Bone marrow (tissue), 2 donors: ENCODE measurements at places on chromosomes 13 and 19.
A peak's percentile ranks its signal among the peaks of the same experiment; 100 is the strongest.

DNA sequence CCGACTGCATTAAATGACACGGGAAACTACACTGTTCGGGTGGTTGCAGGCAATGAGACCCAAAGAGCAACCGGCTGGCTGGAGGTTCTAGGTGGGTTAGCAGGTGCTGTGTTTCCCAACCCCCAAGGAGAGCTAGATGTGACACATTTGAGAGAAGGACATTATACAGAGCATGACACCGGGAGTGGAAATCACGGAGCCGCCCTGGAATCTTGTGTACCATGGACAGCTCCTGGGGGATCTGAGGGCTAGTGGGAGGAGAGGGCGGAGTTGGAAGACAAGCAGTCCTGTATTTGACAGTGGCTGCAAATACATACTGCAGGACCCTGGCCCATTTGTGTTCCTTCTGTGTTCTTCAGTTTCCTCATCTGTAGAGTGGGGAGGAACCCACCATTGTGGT is 2.3 kb downstream of the CEACAM18 start:
- no peak for DNase-seq

DNA sequence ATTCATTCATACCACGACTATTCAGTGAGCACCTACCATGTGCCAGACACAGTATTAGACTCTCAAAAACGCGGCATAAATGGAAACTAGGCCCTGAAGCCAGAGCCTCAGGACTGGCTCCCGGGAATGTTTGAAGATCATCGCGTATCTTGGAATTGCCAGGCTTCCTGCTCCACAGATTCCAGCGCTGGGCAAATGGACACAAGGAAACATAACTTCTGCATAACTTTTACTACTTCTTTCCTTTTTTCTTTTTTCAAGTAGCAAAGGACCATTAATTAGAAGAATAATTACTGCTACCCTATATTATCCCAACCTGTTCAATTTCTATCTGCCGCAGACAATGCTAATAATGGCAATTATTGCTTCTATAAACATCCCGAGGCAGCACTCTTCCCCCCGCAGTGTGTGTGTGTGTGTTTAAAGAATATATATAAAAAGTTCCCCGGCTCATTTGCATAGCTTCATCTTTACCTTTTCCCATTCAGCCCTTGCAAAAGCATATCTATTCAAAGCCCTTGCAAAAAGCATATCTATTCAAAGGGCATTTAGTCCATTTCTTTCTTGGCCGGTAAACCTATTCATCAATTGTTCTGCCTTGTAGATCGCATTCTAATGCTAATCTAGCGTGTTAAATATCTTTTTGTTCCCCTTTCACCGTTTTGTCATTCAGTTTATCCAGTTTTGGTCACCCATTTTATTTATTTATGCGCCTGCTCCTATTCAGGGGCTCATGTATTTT is 6.1 kb downstream of the SOX21 start:
- DNase-seq = no peak

DNA sequence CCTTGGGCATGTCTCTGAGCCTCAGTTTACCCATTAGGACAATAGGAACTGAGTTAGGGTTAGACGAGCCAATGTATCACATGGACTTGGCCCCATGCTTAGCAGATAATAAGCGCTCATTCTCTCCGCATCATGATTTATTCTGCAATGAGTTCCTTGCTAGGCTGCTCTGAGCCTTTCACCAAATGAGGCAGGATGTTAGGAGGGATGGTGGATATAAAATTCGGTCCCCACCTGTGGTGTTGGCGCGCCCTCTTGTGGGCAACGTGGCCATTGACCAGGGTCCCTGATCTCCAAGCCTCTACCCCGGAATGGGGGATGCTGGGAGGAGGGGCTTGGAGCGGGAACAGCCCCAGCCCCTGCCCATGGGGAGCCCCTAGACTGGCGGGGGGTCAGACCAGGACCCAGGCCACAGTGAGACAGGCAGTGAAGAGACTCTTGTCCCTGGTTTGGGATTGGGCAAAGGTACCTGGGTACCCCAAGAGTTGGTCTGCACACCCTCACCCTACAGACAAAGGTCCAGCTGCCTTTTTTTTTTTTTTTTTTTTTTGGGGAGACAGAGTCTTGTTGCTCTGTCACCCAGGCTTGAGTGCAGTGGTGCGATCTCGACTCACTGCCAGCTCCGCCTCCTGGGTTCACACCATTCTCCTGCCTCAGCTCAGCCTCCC is 43.9 kb downstream of the CERS4 start:
- DNase-seq = peak; percentile 57

DNA sequence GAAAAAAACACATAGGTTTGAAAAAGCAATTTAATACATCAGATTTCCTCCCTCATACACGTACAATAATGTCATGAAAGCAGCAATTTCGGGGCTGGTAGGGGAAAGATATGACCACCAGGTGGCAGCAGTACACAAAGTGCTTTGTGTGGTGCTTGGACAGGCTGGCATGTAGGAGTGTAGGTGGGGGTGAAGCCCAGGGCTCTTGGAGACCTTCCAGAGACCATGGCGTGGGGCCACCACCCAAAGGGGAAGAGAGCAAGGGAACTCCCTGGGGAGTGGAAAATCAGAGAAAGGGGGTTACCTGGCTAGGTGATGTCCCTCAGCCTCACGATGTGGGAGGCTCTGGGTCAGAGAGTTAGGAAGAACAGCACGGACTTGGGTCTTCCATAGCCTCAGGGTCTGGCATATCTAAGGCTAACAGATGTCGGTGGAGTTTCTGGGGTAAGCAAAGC is 11.8 kb upstream of the CCNA1 start:
- peak; percentile 74 for DNase-seq

GRCh38 chr19:13866463-13867046 is 10.4 kb upstream of the NANOS3 start:
- DNase-seq = no peak

- DNase-seq = no peak
Observed at GRCh38 chr19:39738814-39739213, 985 bp upstream of the CLC start.

DNA sequence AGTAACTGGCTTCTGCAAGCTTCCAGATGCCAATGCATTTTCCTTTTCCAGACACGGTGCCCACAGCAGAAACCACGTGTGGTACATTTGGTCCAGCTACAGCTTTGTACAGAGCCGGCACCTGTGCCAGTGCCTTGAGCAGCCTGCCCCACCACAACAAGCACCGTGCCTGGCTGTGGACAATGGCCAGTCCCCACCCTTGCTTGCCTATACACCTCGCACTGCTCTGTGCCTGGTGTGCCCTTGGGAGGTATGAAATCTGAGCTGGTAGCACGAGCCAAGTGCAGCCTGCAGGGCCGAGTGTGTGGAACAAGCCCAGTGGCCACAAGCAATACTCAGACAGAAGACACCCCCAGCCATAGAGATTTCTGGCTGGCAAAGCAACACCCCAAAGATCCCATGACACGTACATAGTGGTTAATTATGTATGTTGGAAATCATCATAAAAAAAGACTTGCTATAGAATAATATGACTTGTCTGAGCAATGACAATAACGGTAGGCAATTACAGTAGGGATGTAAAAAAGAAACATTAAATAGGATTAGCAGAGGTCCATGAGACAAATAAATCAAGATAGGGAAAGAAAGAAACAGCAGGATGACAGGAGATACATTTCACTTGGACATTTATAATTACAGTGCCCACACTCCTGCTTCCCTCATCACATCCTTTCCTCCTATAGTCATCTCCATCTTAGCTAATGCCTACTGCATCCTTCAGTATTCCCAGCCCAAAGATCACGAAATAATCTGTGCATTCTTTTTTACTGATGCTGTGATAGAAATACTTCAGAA is 1399.5 kb downstream of the PCDH9 start:
- DNase-seq = no peak

DNA sequence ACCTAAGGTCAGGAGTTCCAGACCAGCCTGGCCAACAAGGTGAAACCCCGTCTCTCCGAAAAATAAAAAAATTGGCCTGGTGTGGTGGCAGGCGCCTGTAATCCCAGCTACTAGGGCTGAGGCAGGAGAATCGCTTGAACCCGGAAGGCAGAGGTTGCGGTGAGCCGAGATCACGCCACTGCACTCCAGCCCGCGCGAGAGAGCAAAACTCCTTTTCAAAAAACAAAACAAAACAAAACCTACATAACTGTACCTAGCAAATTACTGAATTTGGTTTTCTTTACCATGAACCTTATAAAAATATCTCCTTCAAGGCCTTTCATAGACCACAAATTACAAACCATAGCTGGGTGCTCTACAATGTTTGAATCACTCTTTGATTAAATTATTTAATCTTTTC is 760 bp downstream of the ZNF91 start:
- no peak for DNase-seq

DNA sequence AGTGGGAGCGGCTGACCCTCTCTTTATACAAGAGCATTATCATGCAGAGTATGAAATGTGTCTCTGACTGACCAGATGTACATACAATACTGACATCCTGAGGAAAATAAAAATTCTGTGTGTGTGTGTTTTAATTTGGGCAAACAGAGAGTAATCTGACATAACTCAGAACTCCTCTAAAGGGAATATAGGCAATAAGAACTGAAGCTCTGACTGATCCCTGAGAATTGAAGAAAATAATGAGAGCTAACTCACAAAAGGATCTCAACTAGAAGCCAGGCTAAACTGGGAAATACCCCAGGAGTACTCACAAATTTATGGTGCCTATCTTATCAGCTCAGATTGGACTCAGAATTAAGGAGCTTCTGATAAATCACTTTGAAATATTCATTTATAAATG is 539.9 kb downstream of the OLFM4 start:
- DNase-seq = no peak

DNA sequence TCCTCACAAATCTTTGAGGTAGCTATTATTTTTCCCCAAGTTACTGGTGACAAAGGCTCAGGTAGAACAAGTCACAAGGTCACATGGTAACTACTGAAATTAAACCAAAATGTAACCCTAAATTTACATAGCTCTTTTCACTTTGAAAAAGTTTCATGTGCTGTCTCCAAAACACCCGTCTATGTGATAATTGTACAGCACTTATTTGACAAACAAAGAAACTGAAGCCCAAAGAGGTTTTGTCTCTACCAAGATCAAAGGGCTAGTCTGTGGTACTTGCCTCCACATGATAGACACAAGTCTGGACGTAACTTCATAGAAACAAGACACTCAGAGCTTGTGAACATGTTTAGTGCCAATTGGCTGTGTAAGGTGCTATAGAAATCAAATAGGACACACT is 108.3 kb downstream of the SACS start:
- no peak for DNase-seq

- no peak for DNase-seq
Observed at GRCh38 chr19:11418549-11419506, at the start of gene RGL3. RGL3 (minus strand) TSS chr19:11419314; CDS start chr19:11419278, 36 bp downstream.

DNA sequence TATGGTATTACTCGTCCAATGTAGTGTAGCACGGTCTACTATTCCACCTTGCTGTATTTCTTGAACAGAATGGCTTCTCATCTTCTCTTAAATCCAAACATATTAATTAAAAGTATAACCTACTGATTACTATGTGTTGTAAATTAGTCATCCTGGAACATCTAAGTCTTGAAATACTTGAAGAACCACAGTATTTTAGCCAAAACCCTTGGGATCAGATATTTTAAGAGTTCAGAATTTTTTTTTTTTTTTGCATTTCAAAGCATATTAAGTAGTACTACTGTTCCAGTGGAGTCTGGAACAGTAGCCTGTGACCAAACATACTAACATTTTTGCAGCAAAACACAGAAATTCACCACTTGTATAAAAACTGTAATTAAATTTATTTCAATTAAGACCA is 30.1 kb downstream of the ZC3H13 start:
- DNase-seq = no peak

DNA sequence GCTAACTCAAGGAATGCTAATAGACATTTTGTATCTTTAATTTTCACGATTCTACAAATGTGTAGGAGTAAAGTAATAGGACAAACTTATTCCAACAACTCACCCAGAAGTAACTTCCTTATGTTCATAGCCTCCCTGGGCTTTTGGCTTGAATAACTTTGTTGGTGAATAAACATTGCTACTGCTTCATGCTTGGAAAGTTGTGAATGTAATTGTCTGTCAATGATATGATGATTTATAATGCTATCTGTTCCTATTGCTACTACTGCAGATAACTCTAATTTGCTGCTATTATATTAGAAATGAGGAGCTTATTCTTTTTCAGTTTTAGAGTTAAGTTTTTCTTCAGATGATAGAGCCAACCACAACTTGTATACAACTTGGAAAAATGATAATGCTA is 307.7 kb downstream of the PCDH9 start:
- no peak for DNase-seq

GRCh38 chr13:67493835-67494234 is 263.7 kb upstream of the PCDH9 start:
- DNase-seq = no peak

GRCh38 chr19:44741841-44742329 is 6.6 kb upstream of the BCL3 start:
- peak; percentile 92 for DNase-seq

- DNase-seq = no peak
Observed at GRCh38 chr19:35216016-35216832, 12.3 kb downstream of the FAM187B start.

DNA sequence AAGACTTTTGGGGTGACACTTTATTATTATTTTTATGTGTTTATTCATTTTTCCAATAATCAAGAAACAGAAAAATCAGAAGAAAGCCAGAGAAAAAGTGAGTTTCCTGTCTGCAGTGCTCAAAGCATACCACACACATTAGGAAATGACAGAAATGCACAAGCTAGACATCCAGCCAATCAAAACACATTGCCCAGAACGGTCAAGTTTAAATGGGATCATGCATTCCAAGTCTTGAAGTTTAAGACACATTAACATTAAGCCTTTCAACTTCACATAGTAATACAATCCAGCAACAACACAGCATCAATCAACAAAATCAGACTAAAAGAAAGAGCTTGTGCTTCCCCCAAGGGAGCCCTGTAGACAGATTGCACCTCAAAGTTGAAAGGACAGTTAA is 28.7 kb upstream of the MEDAG start:
- DNase-seq = no peak

GRCh38 chr19:13978351-13979243 is 26.3 kb downstream of the DCAF15 start:
- no peak for DNase-seq

- DNase-seq = peak; percentile 21
Observed at GRCh38 chr13:28324181-28324789, 170.6 kb downstream of the FLT1 start.

- no peak for DNase-seq
Observed at GRCh38 chr13:46688306-46688705, 108.7 kb downstream of the ESD start.

- DNase-seq = no peak
Observed at GRCh38 chr13:40910324-40911050, 108.6 kb downstream of the ELF1 start.

DNA sequence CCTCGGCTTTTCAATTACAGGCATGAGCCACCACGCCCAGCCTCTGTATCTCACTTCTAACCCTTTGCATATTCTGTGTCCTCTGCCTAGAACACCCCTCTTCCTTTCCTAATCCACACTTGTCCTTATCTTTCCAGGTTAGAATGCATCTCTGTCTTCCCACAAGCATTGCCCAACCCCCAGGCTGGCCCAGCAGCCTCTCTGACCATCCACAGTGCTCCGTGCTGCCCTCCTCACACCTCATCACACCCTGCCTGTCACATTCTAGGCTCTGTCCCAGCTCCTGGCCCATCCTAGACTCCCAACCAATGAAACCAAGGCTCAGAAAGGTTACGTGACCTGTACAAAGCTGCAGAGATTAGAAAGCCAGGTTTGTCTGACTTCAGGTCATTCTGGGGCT is 11.3 kb downstream of the JAK3 start:
- DNase-seq = no peak
